Activated T-helper 17 cell treated with anti-CD3 and anti-CD28 coated beads, Interleukin-2, amount 50 U/mL, for 72 hours (primary cell): ENCODE measurements at places on chromosomes 4 and X.

DNA sequence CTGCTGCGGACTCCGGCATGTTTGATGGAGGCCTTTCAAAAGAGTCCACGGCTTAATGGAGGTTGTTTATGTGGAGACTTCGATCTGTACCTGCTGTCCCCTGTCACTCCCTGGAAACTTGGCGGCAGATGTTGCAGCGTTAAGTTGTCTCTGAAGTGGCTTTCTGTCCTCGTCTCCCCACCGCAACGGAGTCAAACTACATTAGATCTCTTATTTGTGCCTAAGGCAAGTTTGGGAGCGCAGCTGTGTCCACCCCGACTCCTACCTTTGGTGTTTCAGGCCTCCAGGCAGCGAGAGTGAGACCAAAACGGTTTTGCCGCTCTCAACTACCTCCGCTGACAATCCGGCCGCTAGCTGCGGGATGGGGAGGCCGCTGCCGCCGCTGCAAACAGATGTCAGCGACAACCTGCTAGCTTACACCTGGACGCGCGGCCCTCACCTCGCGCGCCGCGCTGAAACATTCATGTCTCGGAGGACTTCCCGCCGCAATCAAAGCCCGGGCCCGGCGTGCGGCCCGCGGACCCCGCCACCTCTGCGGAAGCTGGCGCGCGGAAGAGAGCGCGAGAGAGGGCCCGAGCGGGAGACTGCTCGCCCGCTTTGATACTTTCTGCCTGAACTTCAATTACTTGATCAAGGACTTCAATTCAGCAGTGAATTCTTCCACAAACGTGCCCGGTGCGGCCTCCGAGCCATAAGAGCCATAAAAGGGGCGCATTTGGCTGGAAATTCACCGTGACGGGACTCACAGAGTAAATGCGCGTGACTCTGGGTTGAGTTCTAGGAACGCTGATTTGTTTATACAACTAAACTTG, 108.4 kb downstream of the ANTXR2 start:
- ATAC-seq = no peak

DNA sequence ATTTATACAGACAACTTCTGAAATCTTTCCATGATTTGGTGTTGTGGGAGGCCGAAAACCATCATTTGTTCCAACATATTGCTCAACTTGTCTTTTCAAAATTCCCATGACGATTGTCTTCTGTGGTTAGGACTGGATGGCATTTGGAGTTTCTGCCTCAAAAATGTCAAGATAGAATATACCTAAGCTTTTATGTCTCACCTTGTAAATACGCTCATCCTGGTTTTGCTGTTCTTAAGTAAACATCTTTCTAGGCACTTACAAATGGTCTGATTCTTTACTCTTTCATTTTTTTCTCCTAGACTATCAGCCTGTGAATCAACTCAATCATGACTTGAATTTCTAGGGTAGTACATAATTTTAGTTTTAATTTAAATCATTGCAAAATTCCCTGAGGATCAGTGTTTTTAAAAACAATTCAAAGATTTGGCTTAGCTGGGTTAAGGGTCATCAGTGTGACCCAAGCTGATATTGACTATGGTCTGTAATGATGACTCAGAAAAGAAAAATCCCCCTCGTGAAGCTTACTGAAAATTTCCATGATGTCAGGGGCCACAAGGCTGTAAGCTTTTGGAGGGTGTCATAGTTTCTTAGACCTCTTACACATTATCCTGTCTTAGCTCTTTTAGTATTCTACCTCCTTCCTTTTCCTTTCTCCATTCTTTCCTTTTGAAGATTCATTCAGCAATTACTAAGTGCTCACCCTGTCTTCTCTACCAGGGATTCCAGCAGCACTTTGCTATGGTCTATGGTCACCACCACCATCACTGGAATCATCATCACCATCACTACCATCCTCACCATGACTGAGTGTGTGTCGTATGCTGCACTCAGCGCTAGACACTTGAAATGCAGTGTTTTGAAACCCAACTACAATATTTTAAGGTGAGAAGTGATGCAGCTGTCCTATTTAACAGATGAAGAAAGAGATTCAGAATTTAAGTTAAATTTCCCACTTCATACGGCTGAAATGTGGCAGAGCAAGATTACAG, 124.4 kb downstream of the CPE start:
- peak; percentile 68 for ATAC-seq

DNA sequence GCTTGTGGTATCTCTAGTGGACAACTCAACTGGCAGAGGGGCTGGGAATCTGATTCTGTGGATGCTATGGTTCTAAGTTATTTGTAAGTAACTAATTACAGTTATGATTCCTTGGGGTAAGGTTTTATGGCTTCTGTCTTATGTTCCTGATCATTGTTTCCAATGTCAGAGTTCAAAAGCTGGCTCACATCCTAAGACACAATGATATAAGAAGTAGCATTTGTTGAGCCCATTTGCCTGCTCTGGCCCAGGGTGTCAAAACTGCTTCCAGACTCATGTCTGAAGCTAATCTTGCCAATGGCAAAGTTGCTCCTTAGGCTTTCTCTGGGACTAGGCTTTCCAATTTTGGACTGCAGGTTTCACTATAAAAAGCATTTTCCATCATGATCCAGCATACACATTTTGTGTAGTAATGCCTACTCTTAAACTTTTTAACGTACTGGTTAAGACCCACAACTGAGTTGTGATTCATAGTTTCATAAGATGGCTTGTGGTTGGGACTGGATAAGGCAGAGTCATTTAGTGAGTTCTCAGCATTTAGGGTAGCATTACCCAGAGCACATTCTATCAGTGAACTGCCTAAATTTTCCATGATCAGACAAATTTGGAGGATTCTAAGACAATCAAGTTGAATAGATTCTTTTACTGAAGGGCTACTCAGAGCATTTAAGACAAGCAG, 50.0 kb downstream of the CCNI start:
- ATAC-seq = peak; percentile 88

GRCh38 chrX:1492421-1493012, 39.8 kb upstream of the ASMTL start:
- ATAC-seq = no peak

GRCh38 chr4:167399201-167399600, 164.9 kb upstream of the SPOCK3 start:
- ATAC-seq = no peak

DNA sequence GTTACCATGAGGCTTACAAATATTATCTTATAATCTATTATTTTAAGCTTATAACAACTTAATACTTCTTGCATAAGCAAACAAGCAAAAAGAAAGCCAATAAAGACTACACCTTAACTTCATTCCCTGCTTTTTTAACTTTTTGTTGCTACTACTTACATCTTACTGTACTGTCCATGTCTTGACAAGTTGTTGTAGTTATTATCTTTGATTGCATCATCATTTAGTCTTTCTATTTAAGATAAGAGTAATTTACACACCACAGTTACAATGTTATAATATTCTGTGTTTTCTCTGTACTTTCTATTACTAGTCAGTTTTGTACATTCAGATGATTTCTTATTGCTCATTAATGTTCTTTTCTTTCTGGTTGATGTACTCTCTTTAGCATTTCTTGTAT, 346.6 kb downstream of the SMARCA1 start:
- ATAC-seq = no peak

DNA sequence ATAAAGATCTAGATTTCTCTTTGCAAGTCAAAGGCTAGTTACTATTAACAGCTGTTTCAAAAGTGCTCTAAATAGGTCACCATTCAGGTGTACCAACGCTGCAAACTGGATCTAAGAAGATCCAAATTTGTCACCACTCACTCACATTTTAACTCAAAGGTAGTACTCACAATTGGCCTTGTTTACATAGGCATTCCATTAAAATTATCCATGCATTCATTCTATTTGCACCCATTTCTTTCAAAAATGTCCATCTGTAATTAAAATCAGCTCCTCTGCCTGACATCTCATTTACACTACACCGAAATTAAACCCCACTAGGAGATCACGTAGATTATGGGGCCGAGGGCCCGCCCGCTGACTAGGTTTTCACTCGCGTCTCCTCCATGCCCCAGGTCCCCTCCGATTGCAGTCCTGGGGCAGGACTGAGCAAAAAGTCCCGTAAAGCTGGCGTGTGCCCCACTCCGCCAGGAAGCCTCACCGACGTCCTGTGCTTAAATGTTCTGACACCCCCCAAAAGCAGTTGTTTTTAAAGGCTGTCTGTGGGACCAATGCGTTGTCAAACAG, 1.3 kb upstream of the ING2 start:
- peak; percentile 6 for ATAC-seq

- no peak for ATAC-seq
These were observed 310.0 kb upstream of the GATB start for GRCh38 chr4:152070854-152071253.

DNA sequence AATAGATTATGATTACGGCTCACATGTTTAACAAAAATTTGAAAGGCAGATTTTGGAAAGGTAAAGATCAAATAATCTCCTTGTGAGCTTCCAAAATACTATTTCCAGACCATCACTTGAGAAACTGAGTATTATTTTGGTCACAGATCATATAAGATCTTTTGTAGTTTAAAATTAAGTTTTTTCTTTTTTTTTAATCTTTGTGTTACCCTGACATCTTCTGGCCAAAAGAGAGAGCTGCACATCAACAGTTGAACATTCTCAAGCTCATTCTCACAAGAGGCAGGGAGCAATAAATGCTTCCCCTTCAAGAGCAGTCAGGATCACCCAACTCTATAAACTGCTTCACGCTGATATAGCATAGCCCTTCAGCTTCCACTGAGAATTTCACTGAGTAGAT, 15.9 kb downstream of the TMEM192 start:
- ATAC-seq = no peak

DNA sequence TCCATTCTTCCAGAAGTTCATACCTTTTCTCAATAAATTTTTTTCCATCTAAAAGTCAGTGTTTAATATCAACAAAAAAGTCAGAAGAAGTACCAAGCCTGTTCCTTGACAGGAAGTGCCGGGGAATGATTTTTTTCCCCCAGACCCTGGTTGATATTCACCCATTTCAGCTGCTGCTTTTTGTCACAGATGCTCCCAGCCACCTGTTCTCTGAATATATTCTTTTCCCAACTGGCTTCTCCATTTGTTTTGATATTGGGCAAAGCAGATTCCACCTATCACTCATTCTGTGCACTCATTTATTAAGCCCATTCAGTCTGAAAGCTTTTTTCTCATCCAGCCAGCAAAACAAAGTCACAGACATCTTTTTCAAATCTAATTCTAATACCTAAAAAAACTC, 139.9 kb downstream of the FRMPD4 start:
- ATAC-seq = no peak

DNA sequence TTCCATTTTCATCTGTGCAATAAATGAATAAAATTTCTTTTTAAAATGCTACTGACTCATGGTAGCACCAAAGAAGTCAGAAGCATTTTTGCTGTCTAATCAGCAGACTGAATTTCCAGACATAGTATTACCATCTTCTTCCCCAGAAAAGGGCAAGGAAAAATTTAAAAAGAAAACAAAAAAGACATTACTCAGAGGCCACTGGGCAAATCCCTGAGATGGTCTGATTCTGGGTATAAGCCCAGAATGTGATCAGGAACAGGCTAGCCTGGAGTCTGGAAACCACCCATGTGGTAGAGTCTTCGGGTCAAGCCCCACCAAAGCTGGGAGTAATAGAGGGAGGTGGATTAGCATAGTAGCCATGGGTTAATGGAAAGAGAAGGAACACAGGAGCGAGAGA, 342.8 kb downstream of the FBXW7 start:
- no peak for ATAC-seq

DNA sequence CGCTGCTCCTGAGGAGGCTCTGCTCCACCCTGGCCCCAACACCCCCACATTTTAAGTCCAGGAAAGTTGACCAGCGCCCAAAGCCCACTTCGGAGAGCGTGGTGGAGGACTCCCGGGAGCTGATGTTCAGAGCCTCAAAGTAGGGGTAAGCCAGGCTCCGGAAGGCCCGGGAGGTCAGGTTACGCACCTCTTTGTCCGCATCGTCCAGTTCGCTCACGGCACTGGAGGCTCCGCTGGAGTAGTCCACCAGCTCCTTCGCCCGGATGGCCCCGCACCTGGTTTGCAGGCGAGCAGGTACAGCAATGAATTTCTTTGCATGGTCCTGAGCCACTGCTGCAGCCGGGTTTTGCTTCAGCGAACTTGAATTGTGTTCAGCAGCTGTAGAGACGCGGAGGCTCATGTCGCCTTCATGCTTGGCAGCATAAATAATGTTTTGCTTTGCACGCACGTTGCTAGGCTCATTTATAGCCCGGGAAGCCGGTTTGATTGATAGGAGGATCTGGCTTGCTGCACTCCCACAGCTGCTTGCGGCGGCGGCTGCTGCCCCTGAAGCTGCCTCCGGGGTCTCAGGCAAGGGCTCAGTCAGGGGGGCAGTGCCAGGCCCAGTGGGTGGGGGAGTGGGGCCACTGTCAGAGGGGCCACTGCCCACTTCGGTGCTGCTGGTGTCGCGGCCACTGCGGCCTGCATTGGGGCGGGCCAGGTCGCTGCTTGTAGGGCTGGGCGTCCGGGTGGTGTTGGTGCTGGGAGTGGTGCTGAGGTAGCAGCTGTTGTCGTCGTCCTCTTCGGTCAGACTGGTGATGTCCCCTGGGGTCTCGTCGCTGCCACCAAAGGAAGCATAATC, 4.8 kb downstream of the C4orf54 start:
- no peak for ATAC-seq

- ATAC-seq = no peak
These were observed 51.0 kb upstream of the RASGEF1B start for GRCh38 chr4:81522711-81523110.

DNA sequence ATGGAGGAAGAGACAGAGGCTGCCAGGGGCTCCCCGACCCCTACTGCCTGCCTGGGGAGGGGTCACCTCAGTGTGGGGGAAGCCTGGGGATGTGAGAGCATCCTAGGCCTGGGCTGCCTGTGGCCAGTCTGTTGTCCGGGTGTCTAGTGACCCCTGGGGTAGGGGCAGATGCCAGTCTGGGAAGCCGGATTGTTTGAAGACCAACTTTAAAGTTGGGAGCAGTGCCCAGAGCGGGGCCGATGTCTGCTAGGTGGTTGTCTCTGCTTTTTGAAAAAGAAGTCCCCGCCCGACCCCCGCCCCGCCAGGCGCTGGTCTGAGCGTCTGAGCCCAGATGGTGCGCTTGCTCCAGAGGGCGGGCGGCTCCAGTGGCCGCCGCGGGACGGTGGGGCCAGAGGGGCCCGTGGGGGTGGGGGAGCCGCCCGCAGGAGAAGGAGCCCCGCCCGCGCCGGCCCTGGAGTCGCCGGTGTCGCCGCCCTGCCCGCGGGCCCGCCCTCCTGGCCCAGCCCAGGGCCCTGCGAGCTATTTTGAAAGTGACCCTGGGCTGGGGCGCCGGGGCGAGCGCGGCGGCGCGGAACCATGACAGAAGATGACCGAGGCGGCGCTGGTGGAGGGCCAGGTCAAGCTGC, at the start of gene DOK7:
DOK7 (plus strand) TSS at position 517 of the 626 bp plus-strand sequence; CDS start at position 587, 70 bp downstream.
- ATAC-seq = no peak

GRCh38 chrX:38327775-38328081, 419 bp upstream of the RPGR start:
- no peak for ATAC-seq
